Esophagus squamous epithelium (tissue), 5 donors: ENCODE measurements at places on chromosomes 5 and 9.

GRCh38 chr9:91994422-91994821 is 44.4 kb upstream of the ROR2 start:
- H3K27me3 ChIP-seq: no peaks in the 10 kb centered on the region
- H3K4me1 ChIP-seq: no peaks in the 10 kb centered on the region
- H3K27ac ChIP-seq: no peak overlapping the region
- DNase-seq: no peak
- no peak overlapping the region for H3K4me3 ChIP-seq

GRCh38 chr9:92179286-92180001 is 64.2 kb upstream of the SPTLC1 start:
- H3K27ac ChIP-seq: no peak overlapping the region
- H3K4me1 ChIP-seq: no peaks in the 10 kb centered on the region
- no peaks in the 10 kb centered on the region for H3K36me3 ChIP-seq

DNA sequence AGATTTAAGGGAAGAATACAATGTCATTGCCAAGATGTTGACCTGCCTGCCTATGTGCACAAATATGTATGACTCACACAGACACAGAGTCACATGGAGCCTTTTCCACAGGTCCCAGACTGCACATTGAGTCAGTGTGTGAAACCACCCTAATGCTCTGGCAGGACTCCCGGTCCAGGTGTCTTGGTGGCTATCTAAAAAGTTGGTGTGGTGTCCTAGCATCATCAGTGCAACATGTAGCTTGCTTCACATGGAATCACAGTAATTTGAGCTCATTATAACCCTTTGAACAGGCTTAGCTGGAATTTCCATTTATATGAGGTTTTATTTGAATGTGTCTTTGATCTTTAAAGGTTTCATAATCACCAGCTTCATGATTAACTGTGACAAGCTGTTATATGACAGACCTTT is 10.7 kb downstream of the IFNA5 start:
- no peaks in the 10 kb centered on the region for H3K36me3 ChIP-seq
- DNase-seq: no peak
- H3K4me1 ChIP-seq: peaks cover 6% of the 10 kb centered on the region
- H3K27ac ChIP-seq: peak overlapping the region; percentile 42

- no peaks in the 10 kb centered on the region for H3K36me3 ChIP-seq
- no peak overlapping the region for H3K27ac ChIP-seq
- H3K4me1 ChIP-seq: no peaks in the 10 kb centered on the region
- H3K4me3 ChIP-seq: no peak overlapping the region
- DNase-seq: no peak
- H3K27me3 ChIP-seq: no peaks in the 10 kb centered on the region
Measured at GRCh38 chr5:33073881-33074327, 362.8 kb downstream of the NPR3 start.

- H3K4me3 ChIP-seq: no peak overlapping the region
- H3K4me1 ChIP-seq: no peaks in the 10 kb centered on the region
- DNase-seq: no peak
- H3K27ac ChIP-seq: no peak overlapping the region
- no peaks in the 10 kb centered on the region for H3K27me3 ChIP-seq
Measured at GRCh38 chr5:77751328-77752023, 24.7 kb downstream of the TBCA start.

- H3K4me1 ChIP-seq: peaks cover 10% of the 10 kb centered on the region
- H3K4me3 ChIP-seq: no peak overlapping the region
- DNase-seq: no peak
- no peaks in the 10 kb centered on the region for H3K27me3 ChIP-seq
- H3K27ac ChIP-seq: peak overlapping the region; percentile 27
- H3K36me3 ChIP-seq: no peaks in the 10 kb centered on the region
Measured at GRCh38 chr5:17355586-17356346, 138.3 kb downstream of the BASP1 start.

DNA sequence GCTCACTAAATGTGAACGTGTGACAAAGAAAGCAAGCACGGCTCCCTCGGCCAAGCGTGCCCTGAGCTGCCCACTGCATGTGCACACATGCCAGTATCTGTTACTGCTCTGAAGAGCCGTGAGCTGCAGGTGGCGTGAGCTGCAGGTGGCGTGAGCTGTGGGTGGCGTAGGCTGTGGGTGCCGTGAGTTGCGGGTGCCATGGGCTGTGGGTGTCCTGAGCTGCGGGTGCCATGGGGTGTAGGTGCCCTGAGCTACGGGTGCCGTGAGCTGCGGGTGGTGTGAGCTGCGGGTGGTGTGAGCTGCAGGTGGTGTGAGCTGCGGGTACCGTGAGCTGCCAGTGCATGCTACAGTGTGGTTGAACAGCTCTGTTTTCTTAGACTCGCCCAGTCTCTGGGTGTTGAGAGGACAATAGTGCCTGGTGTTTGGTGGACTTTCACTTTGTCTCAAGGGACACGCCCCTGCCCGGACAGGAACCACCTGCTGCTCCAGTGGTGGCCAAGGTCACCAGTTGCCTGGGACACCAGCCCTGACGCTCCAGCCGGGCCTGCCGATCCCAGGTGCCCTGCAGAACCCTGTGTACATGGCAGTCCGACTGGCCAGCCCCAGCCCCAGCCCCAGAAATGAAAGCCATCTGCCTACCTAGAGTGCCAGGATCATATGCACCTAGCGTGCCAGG is 6.7 kb downstream of the CCDC187 start:
- DNase-seq: no peak
- H3K27ac ChIP-seq: no peak overlapping the region
- H3K4me3 ChIP-seq: no peak overlapping the region
- H3K36me3 ChIP-seq: no peaks in the 10 kb centered on the region
- H3K4me1 ChIP-seq: no peaks in the 10 kb centered on the region
